ENCODE measurements at places on chromosomes 13 and 19. TPM values are rescaled to one million over a fixed set of nuclear protein-coding genes. Genes with fewer than 3 reads are reported as not detected.

C1QTNF9B gene
- total RNA-seq: not detected

MEF2B gene
- total RNA-seq: not detected

PALM3 gene
- total RNA-seq: not detected

MPHOSPH8 gene
- 9.2 TPM for total RNA-seq

ZNF540 gene
- total RNA-seq: 0.16 TPM

CHST8 gene
- not detected for total RNA-seq

LINGO3 gene
- total RNA-seq: not detected

FOXA3 gene
- total RNA-seq: not detected

GPX4 gene
- 397 TPM for total RNA-seq

EEF1AKMT1 gene
- 10.0 TPM for total RNA-seq

COL4A2 gene
- 3,915 TPM for total RNA-seq

KLHL1 gene
- total RNA-seq: not detected

FLT3 gene
- total RNA-seq: not detected

PEPD gene
- total RNA-seq: 53.1 TPM

TSSK6 gene
- total RNA-seq: 1.0 TPM

CGB3 gene
- total RNA-seq: not detected

RNF225 gene
- not detected for total RNA-seq

CBY2 gene
- total RNA-seq: not detected

ZNF844 gene
- total RNA-seq: 2.3 TPM

ADAT3 gene
- total RNA-seq: 1.6 TPM

ZNF266 gene
- total RNA-seq: 13.8 TPM

KCNN4 gene
- total RNA-seq: 0.65 TPM

AXL gene
- 28.4 TPM for total RNA-seq

NEK5 gene
- total RNA-seq: 0.31 TPM

PAF1 gene
- 31.6 TPM for total RNA-seq

FGF21 gene
- total RNA-seq: not detected

B3GNT8 gene
- total RNA-seq: 1.1 TPM

ZNF616 gene
- 4.7 TPM for total RNA-seq

ENOX1 gene
- total RNA-seq: under 0.01 TPM

CSNK1A1L gene
- not detected for total RNA-seq

MUC16 gene
- total RNA-seq: not detected

GFY gene
- not detected for total RNA-seq

LAIR2 gene
- total RNA-seq: not detected

LGALS14 gene
- not detected for total RNA-seq

F10 gene
- not detected for total RNA-seq

ADAMTS10 gene
- 14.2 TPM for total RNA-seq

TPTE2 gene
- total RNA-seq: not detected

PCDH17 gene
- total RNA-seq: 5.8 TPM

Data from bladder microvascular endothelial cell (primary cell).